GM12878 (cell line): ENCODE measurements at places on chromosomes 16 and 17. TPM values are rescaled to one million over a fixed set of nuclear protein-coding genes. Genes with fewer than 3 reads are reported as not detected.

DNA sequence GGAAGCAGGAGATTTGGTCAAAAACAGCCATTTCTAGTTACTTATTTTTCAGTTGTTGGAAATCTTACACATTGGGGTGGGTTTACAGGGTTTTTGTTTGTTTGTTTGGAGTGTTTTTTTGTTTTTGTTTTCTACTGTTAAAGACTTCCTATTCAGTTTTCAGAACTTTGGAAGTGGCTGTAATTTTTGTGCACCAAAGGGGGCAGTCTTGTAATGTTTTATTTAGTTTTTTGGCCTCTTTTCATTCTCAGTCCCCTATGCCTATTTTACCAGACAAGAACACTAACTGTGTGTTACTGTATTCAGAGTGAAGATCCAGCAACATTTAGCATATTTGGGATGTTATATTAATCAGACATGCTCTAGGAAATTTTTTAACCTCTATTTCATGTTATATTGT is 20.6 kb downstream of the TPPP3 start:
- no peak for DNase-seq

GRCh38 chr17:42182927-42183734 is 2.1 kb downstream of the HCRT start:
- DNase-seq, result no peak

DNA sequence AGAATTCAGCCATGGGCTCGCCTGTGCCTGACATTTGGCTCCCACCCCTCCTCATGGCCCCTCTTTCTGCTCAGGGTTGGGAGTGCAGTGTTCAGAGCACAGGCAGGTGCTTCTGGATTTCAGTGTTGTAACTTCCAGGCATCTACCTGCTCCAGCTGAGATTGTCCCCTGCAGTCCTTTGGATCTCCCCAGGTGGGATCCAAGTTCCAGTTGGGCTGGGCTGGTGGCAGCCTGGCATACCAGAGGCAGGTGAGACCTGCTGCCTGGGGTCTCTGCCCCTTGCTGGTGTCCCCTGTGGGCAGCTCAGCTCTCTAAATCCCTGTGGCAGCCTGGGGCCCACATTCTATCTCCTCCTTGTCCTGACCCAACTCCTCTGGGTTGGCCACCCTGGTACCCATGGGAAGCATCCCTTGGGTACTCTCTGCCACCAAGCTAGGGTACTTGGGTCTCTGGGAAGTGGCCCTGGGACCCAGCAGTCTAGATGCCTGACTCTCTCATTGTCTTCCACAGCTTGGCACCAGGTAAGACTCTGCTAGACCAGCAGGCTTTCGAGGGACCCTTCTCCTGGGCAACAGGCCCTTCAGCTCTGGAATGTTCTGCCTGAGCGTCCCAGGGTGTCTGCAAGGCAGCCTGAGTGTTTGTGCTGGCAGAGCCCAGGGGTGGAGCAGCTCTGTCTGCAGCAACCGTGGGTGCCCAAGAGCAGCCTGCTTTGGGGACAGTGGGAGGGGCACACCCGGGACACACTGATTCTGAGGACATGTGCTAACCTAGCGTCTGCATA is 42.5 kb downstream of the DNAH17 start:
- no peak for DNase-seq

Gene TMEM11
- 24.0 and 24.4 TPM in 2 replicates for total RNA-seq

Gene RGS11
- not detected in 2 replicates for total RNA-seq

Gene MYH11
- 0.41 and 0.58 TPM in 2 replicates for total RNA-seq
